ENCODE measurements at places on chromosomes 1 and 21.

DNA sequence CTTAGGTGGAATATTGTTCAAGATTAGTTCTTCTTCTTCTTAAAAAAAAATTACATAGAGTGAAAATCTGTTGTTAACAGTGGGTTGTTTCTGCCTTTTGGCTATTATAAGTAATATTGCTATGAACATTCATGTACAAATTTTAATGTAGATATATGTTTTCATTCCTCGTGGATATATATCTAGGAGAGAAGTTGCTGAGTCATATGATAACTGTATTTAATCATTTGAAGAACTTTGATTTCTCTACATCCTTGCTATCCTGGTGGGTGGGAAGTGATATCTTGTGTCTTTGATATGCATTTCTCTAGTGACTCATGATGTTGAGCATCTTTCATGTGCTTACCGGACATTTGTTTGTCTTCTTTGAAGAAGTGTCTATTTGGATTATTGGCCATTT, 29.9 kb downstream of the MAST2 start:
- DNase-seq: no peak

DNA sequence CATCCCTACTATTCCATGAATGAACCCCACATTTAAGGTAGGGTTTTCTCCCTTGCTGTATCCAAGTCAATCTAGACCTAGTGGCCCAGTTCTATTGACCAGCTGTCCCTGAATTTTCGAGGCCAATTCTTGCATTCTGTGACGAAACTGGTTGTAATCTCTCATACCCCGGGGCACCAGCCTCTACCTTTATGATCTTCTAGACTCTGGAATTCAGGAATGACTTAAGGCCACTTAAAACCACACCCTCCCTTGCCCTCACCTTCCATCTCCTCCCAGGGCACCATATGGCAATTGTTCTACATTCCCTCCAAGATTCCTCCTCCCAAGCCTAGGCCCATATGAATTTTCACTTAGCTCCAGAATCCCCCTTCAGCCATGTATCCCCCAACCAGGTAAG, 48.9 kb downstream of the RHOU start:
- no peak for DNase-seq

GRCh38 chr21:36962098-36962780, 4.2 kb downstream of the HLCS start:
- DNase-seq: no peak

DNA sequence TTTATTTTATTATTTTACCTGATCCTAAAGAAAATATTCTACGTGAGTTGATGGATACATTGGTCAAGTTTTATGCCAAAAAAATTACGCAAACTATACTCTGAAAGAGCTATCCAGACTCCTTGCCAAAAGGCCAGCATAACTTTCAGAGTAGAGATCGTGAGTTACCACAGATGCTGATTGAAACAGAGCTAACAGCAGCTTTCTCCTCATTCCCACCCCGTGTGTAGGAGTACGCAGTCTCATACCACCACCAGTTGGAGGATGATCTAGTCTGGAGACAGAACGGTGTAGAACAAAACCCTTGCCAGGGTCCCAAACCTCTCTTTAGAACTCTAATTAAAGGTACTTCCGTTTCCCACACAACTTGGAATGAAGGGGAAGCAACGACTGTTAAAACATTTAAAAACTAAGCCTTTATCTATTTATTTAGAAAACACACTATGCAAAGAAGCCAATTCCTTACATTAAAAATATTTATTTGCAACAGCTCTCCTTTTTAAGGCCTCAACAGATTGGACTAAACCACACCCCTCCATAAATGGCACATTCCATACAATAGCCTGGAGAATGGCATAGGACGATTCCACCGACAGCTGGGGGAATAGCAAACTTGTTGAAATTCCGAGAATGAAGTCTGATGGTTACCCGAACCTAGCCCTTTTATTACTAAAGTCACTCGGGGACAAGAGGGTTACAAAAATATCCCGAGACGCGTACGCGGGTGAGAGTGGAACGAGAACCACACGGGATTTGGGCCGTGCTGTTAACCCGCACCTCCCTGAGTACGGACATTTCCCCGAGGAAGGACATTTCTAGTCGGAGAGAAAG, 1.4 kb downstream of the NUCKS1 start:
- no peak for DNase-seq

- no peak for DNase-seq
Measured at GRCh38 chr1:91171898-91172297, 150.1 kb upstream of the ZNF644 start.

GRCh38 chr21:41620982-41621381, 113.0 kb upstream of the TMPRSS2 start:
- no peak for DNase-seq

Data from effector memory CD4-positive, alpha-beta T cell (primary cell).